ENCODE measurements at places on chromosomes 7 and 10.

GRCh38 chr7:22561895-22562593 lies 62.1 kb upstream of the STEAP1B start:
- no peak for DNase-seq

GRCh38 chr10:32661346-32661745 lies 215.4 kb downstream of the CCDC7 start:
- DNase-seq, result no peak

- DNase-seq, result peak; percentile 13
Measured at GRCh38 chr7:111053035-111053434, 37.9 kb upstream of the LRRN3 start.

GRCh38 chr10:114694752-114695151 lies 36.7 kb upstream of the ABLIM1 start:
- DNase-seq, result peak; percentile 19

- DNase-seq, result no peak
Measured at GRCh38 chr10:10361301-10361885, 656.3 kb upstream of the CELF2 start.

GRCh38 chr7:82156168-82156567 lies 287.4 kb downstream of the CACNA2D1 start:
- peak; percentile 90 for DNase-seq

DNA sequence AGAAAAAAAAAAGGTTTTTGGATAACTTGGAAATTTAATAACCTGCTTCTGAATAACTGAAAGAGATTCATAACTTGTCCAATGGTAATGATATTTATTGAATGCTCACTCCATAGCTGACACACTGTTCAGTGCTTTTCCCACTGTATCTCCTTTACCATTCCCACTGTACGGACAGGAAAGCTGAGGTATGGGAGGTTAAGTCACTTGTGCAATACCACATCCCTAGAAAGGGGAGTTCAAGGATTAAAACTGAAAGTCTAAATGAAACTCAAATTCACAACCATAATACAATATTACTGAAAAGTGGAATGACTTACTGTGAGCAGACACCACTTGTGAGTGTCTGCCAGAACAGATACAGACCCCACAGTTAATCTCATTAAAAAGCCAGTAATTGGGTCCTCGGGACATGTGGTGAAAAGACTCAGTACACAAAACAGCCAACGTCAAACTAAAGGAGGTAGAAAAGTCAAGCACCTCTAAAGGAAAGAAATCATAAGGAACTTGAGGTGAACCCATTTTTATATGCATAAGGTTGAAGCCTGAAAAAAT lies 13.8 kb upstream of the RHOBTB1 start:
- no peak for DNase-seq

GRCh38 chr7:143369678-143370651 lies 7.5 kb upstream of the FAM131B start:
- no peak for DNase-seq

- no peak for DNase-seq
Measured at GRCh38 chr10:125547010-125547650, 135.8 kb downstream of the TEX36 start.

- no peak for DNase-seq
Measured at GRCh38 chr10:47309408-47310089, 9.6 kb downstream of the GDF10 start.

DNA sequence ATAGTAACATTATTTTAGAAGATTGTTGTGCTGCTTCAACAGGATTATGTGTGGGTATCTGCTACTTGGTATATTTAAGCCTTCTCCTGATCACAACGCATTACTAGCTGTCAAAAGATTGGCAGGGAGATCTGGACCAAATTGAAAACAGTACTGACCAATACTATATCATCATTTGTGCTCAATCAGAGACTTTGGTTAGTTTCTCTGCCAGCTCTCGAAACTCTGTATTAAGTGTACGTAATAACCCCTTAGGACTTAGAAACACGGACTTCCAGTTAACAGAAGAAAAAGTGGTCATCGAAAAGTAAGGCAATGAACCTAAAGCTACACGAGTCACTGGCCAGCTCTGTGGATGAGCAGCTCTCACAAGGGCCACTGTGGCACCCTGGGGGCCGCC lies 146.0 kb downstream of the EVX1 start:
- DNase-seq, result no peak

GRCh38 chr7:99312316-99313203 lies 13.1 kb upstream of the ARPC1A start:
- DNase-seq, result peak; percentile 65

GRCh38 chr10:63267414-63268148 lies 134.5 kb downstream of the NRBF2 start:
- DNase-seq, result no peak

- no peak for DNase-seq
Measured at GRCh38 chr7:115410434-115410820, 488.5 kb downstream of the MDFIC start.

DNA sequence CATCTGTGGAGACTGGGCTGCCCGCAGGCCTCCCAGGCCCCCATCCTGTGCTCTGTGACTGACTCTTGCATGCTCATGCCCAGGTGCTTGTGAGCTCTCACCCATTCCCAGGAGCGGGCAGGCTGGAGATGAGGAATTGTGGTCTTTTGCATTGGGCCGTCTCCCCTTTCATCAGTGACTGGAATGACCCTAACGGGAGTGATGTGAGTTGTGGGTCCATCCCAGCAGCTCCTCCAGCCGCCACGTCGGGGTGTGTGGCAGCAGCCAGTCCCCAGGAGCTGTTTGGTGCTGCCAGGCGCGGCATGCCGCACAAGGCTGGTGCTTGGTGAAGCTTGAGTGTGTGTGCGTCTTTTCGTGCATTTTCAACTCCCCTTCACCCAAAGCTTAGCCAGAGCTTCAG lies 164.2 kb downstream of the ACTR3B start:
- no peak for DNase-seq

DNA sequence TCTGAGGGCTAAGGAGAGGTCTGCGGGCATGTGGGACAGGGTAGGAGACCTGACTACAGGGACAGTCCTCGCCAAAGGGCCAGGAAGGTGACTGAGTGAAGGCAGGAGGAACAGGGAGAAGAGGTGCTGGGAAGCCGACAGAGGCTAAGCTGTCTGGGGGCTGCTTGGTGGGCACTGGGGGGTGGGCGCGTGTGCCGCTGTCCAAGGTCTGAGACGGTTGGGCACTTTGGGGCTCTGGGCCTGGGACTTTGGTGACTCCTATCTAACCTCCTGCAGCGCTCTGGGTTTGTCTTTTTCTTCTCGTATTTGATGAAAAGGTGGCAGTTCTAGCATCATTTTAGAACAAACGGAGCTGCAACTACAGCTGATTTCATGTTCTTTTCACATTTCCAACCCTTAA lies 141.5 kb downstream of the C10orf105 start:
- DNase-seq, result no peak

GRCh38 chr10:86368046-86368445 lies 1.5 kb upstream of the GRID1 start:
- no peak for DNase-seq

Data from NCI-H345 (cell line).